Right forelimb (tissue), 1 donor: ENCODE measurements at places on chromosomes 7 and 10.

- peak; percentile 80 for DNase-seq
These were observed 13.4 kb downstream of the BRI3 start for GRCh38 chr7:98294798-98295382.

- peak; percentile 89 for DNase-seq
These were observed 1.2 kb upstream of the PLXNA4 start for GRCh38 chr7:132577206-132578049.

DNA sequence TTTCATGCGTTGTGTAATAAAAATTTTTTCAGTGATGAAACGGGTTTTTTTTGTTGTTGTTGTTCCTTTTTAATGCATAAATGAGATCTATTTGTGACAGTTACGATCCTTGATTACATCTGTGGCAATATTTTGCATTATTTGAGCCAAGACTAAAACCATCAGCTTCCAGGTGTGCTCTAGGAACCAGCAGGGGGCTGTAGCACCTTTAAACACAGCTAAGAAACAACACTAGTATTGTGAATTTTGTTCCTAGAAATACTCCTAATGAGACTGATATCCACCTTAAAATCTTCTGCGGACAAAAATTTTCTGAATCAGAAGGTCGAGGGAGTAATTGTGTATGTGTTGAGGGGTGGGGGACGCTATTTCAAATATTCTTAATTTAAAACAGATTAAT lies 52.6 kb downstream of the FGFBP3 start:
- no peak for DNase-seq

DNA sequence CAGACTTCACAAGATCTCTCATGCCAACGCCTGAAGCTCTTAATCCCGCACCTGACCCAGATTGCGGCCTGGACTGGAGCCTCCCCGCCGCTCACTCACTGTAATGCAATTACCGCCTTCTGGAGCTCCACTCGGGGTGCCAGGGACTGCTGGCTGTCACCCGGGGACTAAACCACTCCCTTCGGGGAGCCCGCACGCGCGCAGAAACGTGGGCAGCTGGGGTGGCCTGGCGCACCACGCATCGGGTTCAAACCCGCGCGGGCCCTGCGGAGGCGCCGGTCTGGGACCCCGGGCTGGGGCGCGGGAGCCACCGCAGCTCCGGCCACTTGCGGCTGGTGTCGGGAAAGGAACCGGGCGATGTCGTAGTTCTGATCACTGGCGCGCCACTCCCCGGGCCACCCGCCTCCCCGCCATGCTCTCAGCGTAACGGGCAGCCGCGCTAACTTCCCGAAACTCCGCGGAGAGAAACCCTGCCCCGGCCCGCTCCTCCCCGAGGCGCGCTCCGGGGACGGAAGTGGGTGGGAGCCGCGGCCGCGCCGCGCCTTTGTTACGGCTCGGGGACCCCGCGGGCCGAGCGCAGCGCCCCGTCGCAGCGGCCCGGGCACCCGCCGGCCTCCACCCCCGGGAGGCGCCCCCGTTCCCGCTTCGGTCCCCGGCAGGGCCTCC lies 100.3 kb upstream of the SVIL start:
- DNase-seq: peak; percentile 81

- no peak for DNase-seq
These were observed 43.2 kb downstream of the PRKAG2 start for GRCh38 chr7:151833691-151834090.

DNA sequence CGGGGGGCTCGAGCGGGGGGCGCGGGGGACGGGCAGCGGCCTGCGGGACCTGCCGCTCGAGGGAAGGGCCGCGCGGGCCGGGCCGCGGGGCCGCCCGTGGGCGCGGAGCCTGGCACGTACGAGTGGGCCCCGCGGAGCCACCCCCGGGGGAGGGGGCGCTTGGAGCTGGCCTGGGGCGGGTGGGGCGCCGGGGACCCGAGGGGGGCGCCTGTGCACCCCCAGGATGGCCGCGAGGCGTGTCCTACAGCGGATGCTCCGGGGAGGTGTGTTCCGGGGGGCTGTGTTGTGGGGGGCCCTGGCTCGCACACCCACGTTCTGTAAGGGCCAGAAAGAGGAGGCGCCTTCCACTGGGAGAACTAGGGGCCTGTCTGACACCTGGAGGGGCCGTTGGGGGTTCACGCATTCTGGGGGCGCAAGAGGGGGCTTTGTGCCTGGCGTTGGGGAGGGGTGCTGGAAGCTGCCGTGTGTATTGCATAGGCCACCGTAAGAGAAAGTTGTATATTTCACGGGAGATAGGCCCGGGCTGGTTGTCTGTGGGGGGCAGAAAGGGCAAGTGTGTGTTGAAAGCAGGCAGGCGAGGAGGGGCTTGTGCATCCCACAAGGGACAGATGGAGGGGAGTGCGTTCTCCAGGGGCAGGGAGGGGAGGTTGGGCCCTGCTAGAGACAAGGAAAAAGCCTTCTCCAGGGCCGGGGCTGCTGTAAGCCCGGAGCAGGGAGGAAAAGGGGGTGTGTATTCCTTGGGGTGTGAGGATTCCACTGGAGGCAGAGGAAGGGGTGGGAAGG lies 663 bp downstream of the VPS37D start:
- DNase-seq: no peak

DNA sequence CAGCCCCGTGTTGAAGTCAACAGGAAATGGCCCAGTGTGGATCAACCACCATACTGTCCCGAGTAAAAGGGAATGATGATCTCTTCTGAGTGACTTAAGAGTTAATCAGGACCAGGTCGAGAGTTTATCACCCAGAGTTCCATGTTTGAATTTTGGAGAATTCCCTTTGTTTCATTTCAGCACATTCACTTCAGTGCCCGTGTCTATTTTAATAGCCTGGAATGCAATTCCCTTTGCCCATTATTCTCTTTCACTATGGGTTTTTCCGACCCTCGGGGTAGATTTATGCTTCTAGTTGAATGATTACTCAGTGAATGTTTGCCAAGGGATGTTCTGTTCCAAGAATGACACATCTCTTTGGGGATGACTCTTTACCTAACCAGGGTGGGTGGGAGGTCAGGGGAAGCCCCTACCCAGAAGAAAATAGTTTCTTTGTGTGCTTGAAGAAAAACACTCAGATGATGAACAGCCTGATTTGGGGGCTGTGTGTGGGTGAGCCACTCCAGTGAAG lies 594.9 kb downstream of the INHBA start:
- DNase-seq: no peak

DNA sequence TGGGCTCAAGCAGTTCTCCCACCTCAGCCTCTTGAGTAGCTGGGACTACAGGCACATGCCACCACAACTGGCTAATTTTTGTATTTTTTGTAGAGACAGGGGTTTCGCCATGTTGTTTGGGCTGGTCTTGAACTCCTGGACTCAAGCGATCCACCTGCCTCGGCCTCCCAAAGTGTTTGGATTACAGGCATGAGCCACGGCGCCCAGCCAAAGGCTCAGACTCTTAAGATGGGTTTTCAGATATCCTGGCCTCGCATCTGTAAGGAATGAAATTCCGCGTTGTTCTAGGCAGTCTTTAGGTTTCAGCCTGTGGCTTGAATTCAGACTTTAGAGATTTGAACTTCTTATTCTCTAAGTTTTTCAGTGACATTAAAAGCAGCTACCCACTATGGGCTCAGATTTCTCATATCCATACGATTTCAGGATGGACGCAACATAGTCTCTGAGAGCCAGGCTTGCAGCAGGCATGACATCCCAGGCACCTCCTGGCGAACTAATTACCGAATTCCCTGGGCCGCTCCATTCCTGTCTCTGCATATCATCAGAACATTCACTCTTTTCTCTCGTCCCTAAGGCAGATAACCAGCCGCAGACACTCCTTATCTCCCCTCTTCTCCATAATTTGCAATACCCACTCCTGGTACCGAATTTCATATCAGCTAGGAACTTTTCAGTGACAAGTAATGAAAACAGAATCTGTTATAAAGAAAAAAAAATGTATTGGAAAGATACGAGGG lies 29.7 kb downstream of the IL15RA start:
- DNase-seq: no peak

DNA sequence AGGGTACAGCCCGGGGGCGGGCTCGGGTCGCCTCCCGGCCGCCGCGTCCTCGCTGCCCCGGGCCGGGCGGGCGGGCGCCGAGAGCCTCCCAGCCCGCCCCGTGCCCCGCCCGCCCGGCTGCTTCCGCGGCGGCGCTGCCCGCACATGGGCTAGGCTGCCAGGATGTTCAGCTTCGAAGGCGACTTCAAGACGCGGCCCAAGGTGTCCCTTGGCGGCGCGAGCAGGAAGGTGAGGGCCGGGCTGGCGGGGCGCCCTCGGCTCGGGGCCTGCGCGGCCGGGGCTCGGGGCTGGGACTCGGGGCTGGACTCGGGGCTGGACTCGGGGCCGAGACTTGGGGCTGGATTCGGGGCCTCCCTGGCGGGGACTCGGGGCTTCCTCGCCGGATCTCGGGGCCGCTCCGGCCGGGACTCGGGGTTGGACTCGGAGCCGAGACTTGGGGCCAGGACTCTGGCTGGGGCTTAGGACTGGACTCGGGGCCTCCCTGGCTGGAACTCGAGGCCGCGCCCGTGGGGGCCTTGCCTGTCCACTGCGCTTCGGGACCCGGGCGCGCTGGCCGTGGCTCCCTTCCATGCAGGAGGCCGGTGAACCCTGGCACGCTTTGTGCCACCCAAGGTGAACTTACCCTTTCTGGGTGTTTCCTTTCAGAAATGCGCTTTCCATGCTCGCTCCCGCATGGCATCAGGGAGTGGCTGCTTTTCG lies 534 bp downstream of the UBE3C start:
- peak; percentile 72 for DNase-seq

DNA sequence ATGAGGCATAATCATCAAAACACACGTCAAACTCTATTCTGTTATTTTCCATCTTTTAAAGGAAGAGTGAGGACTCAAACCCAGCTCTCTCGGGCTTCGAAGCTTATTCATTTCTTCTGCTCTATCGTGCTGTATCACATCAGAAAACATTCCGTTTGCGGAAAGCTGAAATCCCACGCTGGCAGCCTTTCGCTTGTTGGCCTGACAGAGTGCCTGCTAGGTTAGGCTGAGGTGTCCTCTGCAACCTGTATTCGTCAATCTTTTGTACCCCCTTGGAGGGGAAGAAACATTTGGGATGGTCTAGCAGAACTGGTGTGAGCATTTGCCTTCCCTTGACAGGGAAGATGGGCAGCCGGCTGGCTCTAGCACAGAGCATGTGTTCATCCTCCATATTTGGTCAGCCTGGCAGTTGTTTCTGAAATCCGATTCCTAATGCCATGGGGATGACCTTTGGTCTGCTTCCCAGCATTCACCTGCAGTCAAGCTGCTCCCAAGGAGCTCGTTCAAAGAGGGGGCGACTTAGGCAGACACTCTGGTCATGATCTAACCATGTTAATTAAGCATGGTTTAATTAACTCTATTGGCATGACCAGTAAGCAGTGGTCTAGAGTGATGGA lies 55.2 kb downstream of the TACC2 start:
- DNase-seq: peak; percentile 67

DNA sequence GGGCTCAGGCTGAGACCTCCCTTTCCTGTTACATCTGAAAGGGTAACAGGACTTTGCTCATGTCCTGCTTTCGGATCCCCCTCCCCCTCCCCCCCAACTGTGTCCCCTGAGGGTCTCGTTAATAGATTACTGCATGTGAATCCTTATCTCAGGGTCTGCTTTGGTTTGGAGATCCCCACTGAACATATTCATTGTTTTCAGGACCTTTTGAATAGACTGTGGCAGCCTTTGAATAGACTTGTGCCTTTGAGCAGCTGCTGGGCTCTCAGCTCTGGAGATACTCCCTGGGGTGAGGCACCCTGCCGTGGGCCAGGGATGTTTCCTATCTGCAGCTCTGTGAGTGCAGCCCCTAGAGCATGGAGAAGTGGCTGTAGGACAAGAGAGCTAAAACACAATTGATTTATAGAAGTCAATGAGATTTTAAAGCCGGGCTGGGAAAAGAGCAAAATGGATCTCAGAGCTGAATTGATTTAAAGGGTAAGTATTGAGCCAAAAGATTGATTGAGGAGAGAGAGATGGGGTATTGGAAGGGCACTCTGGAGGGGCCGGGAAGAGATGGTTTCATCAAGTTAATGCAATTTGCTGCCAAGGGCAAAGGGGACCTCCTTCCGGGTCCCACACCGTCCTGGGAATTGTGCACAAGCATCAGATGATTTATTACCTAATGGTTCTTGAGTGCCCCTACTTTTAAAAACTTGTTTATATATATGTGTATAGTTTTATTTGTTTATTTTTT lies 9.9 kb downstream of the ARHGAP22 start:
- no peak for DNase-seq

- DNase-seq: no peak
These were observed 119.1 kb downstream of the PFKFB3 start for GRCh38 chr10:6321880-6322279.

- DNase-seq: no peak
These were observed 1.4 kb upstream of the TSPAN15 start for GRCh38 chr10:69449841-69450240.

GRCh38 chr7:83684928-83685327 lies 36.0 kb upstream of the SEMA3E start:
- DNase-seq: no peak

DNA sequence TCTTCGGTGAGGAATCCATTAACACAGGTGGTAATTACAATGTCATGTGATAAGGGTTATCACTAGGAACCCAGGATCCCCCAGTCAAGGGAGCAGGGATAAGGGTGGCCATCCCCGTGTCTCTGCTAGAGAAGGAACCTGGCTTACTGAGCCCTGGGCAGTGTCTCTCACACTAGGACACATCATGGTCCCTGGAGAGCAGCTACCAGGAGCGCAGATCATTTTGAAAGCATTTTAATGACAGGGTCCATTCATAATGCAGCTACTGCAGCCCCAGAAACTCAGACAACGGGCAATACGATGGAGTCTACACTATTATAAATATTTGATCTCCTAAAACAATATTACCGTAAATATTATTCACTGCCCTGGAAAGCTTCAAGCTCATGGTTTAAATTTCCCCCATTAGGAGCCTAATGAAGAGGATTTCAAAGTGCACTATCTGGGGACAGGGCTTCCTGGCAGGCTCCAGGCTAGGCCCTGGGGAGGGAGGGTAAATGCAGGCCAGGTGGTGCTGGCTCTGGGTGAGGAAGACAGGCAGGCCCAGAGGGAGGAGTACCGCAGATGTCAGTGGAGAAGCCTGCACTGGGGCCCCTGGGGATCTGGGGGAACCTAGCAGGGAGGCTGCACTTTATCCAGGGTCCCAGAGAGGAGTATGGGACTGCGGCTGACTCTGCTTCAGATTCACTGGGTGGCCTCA lies 52.6 kb upstream of the LOXL4 start:
- DNase-seq: no peak

- DNase-seq: no peak
These were observed 435.2 kb upstream of the SEMA3A start for GRCh38 chr7:84629640-84630318.
